Activated T-cell treated with anti-CD3 and anti-CD28 coated beads, Interleukin-2, amount 50 U/mL, for 4 hours (primary cell): ENCODE measurements at places on chromosomes 12 and 14. TPM values are rescaled to one million over a fixed set of nuclear protein-coding genes. Genes with fewer than 3 reads are reported as not detected.

OR6C68 gene
- total RNA-seq, result not detected

RPL10L gene
- not detected for total RNA-seq

DNA sequence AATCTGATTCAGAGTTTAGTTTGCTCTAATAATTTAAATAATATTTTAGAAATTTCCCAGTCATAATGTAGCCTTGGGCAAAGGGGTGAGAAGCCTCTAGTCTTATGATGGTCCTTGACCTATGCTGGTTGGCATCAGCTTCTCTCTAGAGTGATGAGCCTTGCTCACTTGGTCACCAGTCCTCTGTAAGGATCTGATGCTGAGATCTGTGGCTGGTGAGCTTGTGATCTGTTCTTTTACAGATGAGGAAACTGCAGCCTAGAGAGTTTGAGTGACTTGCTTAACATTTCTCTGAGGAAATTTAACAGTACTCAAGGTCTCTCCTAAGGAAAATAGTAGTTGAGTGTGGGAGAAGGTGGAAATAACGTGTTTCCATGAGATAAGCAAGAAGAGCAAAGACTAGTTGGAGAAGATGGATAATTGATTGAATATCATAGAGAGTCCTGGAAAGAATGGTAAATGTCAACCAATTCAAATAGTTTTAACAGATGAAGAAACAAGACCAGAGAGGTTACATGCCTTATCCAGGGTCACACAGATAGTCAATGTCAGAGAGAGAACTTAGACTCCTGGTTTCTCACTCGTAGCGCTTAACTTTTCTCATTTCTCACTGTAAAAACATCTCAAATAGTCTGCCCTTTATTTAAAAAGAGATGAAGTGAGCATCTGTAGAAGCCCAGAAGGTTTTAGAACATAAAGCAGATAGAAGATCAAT is 89.7 kb upstream of the ETV6 start:
- DNase-seq, result no peak

- no peak for DNase-seq
Measured at GRCh38 chr12:24846689-24847088, 102.2 kb downstream of the BCAT1 start.

- no peak for DNase-seq
Measured at GRCh38 chr14:54685286-54685845, 118.4 kb downstream of the SAMD4A start.

- no peak for DNase-seq
Measured at GRCh38 chr14:94079891-94080620, 946 bp downstream of the DDX24 start.

- no peak for DNase-seq
Measured at GRCh38 chr14:104705340-104706047, 16.1 kb downstream of the INF2 start.

- peak; percentile 37 for DNase-seq
Measured at GRCh38 chr12:67698672-67699581, 50.4 kb downstream of the DYRK2 start.

FAM90A1 gene
- not detected for total RNA-seq

- no peak for DNase-seq
Measured at GRCh38 chr14:80483331-80483730, 272.0 kb upstream of the DIO2 start.

- DNase-seq, result no peak
Measured at GRCh38 chr14:34629344-34629656, 648 bp downstream of the SNX6 start.

GRCh38 chr14:31124197-31124596 is 83.4 kb downstream of the HECTD1 start:
- no peak for DNase-seq

MSI1 gene
- total RNA-seq, result 0.25 TPM

DNA sequence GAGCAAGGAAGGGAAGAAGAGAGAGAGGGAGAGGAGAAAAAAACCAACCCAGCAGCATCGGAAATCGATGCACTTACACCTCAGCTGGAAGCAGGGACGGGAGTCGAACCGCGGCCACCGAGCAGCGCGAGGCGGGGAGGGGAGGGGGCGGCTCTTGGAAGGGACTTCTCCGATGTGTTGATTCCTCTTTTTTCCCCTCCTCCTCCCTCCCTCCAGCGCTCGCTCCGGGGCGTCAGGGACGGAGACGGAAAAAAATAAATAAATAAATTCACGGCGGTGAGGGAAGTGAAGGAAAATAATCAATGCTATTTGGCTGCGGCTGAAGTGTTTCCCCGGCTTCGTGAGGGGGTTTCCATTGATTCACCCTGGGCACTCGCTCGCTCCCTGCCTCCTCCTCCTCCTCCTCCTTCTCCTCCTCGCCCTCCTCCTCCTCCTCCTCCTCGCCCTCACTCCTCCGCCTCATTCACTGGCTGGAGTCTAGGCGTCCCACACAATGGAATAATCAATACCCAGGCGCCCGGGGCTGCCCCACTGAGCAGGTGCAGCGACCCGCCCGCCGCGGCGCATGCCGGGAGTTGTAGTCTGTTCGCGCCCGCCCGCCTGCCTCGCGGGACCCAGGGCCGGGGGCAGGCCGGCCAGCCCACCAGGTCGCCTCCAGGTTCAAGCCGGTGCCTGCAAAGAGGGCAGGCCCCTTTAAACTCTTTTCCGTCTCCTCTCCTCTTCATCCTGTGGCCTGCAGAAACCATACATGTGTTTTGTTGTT is at the start of gene ZFHX2:
TSS of gene ZFHX2 (minus strand) at position 500 of the 763 bp plus-strand sequence. CDS start 16,440 bp downstream, outside the sequence.
- peak; percentile 79 for DNase-seq
